Occipital lobe (tissue), 3 donors: ENCODE measurements at places on chromosomes 16 and 17.

- DNase-seq, result no peak
Observed at GRCh38 chr16:68179196-68179795, 56.6 kb downstream of the ESRP2 start.

GRCh38 chr17:49935526-49936210 is 33.3 kb upstream of the DLX4 start:
- no peak for DNase-seq

DNA sequence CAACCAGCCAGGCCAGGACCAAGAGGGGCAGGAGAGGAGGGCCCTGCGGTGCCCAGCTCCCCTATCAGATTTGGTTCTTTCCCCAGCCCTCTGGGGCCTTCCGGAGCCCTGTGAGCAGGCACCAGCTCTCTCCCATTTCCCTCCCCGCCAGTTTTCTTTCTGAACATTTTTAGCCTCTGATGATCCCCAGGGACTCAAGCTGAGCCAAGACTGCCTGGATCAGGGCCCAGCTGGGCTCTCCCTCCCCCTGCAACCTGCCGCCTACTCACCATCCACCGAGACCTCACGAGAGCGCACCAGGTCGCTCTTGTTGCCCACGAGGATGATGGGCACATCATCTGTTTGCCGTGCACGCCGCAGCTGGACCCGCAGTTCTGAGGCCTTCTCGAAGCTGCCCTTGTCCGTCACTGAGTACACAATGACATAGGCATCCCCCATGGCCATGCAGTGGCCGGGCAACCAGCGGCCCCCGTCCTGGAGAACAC is 2.0 kb downstream of the RRAD start:
- no peak for DNase-seq

DNA sequence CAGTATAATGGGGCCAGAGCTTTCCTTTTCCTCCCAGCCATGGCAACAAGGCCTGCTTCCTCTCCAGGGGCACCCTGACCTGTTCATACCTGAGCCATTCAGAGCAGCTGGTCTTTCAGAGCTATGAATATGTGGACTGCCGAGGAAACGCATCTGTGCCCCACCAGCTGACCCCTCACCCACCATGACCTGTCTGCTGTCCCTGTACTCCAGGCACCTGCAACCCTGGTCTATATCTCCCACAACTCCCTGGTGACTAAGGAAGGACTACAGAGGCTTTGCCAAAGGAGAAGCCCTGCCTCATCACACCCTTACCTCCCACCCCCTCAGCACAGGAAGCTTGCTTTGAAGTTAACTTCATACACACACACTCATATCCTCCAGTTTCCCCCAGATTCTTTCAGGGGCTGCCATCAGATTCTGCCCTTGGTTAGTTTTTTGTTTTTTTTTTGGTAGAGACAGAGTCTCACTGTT is 6.0 kb downstream of the TMEM106A start:
- DNase-seq, result no peak
